ENCODE measurements at places on chromosomes 1 and 21.

- no peak for DNase-seq
Measured at GRCh38 chr1:47380699-47381098, 35.4 kb upstream of the FOXE3 start.

DNA sequence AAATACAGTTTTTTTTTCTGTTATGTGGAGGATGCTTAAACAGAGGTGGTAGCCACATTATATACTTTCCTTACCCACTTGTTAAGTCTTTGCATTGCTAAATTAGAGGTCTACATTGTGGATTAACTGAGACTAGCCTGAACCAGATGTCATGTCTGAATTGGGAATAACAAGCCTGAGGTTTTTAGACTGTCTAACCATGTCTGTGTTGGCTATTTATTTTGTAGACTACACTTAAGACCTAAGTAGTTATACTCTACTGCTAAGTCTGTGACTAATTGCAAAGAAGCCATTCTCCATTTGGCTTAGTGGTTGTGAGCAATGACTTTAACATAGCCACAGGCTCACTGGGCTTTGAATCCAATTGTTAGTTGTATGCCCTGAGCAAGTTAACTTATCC lies 45.4 kb downstream of the CDC14A start:
- DNase-seq, result no peak

DNA sequence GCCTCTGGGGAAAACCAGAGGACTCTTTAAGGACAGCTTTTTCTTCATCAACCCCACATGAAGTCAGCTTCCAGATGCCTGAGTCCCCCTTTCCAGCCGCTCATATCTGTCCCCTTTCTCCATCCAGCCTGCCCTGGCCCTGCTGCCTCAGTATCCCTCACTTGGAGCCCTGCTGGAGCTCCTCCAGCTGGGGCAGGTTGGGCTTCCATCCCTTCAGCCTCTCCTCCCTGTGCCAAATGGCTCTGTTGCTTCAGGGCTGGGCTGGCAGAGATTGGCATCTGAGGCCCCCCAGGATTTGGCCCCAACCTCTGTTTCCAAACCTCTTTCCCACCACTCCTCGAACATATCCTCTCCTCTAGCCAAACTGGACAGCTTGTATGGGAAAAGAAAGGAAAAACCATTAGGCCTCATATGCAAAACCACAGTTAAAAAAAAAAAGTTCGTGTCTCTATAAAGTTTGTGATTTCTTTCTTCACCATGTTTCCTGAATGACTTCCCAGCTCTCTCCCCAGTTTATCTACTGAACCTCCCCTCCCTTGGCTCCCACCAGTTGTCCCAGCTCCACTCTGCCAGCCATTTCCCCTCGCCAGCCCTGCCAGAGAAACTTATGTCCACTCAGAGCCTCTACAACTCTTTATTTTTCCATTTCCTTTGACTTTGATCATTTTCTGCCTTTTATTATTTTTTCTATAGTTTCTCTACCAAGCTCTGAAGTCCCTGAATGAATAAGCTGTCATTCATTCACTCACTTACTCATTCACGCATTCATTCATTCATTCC lies 217.9 kb downstream of the FOXD2 start:
- DNase-seq, result no peak

DNA sequence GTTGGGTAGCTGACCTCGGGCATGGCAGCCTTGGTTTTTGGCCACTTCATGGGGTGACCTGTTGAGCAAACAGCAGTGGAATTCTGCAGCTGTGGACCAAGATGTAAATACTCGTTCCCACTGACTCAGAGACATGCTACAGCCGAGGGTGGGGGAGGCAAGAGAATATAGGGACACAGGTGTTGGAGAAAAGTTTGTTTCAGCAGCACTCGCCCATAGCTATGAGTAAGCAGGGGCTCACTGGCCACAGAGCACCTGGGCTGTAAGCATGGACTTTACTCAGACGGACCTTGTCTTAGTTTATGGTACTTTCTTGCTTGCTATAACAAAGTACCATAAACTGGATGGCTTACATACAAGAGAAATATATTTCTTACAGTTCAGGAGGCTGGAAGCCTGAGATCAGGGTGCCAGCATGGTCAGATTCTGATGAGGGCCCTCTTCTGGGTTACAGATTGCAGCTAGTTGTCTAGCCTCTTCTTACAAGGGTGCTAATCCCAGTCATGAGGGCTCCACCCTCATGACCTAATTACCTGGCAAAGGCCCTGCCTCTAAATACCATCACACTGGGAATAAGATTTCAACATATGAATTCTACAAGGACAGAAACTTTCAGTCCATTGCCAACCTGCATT lies 437.2 kb upstream of the DAB1 start:
- no peak for DNase-seq

DNA sequence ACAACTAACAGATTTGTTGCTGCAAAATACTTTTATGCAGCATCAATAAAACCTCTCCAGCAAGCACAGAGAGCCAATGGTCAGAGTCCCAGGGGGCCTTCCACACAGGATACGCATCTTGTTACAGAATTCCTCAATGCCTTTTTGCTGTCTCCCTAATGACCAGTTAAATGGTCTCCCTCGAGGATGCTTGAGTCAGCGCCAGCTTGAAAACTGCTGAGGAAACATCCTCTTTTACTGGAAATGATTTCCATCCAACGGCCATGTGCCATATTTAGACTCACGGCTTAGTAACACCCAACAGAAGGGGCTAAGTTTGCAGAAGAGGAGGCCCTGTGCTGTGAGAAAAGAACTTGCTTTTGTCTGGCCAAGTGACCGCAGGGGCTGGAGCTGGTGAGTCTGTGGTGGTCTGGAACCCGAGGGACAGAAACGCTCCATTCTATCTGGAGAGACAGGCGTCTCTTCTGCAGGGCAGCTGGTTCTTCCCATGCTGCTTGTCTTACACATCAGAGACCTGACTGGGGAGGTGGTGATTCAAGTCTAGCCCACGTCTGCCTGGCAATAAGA lies 496.4 kb downstream of the SETD4 start:
- peak; percentile 86 for DNase-seq

GRCh38 chr1:31655756-31656155 lies 11.1 kb upstream of the PEF1 start:
- DNase-seq, result no peak

All from lower leg skin (tissue), 4 donors.